ENCODE measurements at places on chromosomes 2 and 18. TPM values are rescaled to one million over a fixed set of nuclear protein-coding genes. Genes with fewer than 3 reads are reported as not detected.

GRCh38 chr2:218834685-218835084, 3.1 kb upstream of the PRKAG3 start:
- no peaks in the 10 kb centered on the region for H3K4me1 ChIP-seq
- H3K27ac ChIP-seq: no peak overlapping the region
- no peak overlapping the region for H3K4me3 ChIP-seq

GRCh38 chr2:45676088-45676487, 24.6 kb downstream of the PRKCE start:
- DNase-seq: no peak
- no peaks in the 10 kb centered on the region for H3K27me3 ChIP-seq
- H3K27ac ChIP-seq: no peak overlapping the region
- H3K36me3 ChIP-seq: no peaks in the 10 kb centered on the region

DNA sequence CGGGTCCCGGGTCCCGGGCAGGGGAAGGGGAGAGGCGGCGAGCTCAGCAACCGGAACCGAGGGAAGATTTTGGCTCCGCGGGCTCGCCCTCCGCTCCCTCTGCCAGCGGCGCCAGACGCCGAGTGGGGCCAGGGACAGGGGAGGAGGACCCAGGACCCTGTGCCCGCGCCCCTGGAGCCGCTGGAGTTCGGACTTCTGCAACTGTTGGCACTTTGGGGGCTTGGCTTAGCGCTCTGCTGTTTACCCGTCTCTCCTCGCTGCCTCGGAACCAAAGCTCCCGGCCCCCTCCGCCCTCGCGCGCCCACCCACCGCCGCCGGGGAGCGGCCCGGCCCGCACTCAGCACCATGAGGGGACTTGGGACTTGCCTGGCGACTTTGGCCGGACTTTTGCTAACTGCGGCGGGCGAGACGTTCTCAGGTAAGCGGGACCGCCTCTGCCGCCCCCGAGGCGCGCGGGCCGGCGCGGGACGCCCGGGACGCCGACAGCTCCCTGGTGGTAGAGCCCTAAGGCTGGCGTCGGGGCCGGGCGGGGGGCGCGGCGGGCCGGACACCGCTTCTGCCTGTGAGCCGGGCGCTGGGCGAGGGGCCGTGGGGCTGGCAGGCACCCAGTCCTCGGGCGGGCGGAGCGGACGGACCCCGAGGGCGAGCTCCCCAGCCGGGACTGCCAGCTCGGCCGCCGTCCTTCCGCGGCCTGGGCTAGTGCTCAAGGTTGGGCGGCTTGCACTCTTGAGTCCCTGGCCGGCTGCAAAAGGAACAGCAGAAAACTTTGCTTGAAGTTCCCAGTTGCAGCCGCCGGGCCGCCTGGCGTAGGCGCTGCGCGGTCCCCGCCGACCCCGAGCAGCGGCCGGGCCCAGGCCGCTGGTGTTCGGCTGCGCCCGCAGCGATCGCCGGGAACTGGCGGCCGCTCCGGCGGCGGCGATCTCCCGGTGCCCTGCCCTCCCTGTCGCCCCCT, 634 bp downstream of the PTPRM start:
- H3K27me3 ChIP-seq: peaks cover 22% of the 10 kb centered on the region
- H3K36me3 ChIP-seq: peaks cover 6% of the 10 kb centered on the region
- H3K27ac ChIP-seq: no peak overlapping the region
- peaks cover 5% of the 10 kb centered on the region for H3K4me1 ChIP-seq
- DNase-seq: no peak
- no peak overlapping the region for H3K4me3 ChIP-seq

DNA sequence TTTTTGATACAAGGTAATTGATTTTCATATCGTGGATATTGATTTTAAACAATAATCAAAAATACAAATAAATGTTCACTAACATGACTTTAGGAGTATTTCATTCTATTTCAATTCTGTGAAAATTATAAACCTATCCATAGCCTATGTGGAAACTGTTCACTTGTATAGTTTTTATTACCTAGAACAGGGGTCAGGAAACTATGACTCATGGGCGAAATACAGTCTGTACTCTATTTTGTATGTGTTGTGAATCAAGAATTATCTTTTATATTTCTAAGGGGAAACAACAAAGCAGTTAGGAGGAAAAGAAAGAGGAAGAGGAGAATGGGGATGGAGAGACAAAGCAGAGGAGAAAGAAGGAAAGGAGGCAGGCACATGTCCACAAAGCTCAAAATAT, 181.7 kb upstream of the VRK2 start:
- no peaks in the 10 kb centered on the region for H3K36me3 ChIP-seq
- no peak for DNase-seq

DNA sequence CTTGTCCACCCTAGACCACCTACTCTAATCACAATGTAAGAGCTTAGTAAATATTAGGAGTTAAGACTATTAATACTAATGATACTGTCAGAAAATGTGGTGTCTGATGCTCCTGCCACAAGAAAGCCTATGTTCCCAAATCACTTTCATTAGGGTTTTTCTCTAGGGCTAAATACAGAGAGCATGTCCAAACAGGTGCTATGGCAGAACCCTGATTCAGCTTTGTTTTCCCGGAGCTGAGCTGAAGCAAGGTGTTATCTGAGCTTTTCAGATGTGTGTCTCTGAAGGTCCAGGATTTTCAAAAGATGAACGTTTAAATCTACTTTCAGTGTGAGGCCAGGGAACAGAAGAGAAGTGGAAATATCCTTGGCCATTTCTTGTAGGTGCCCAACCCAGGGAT, 40.6 kb downstream of the CPO start:
- no peaks in the 10 kb centered on the region for H3K36me3 ChIP-seq
- DNase-seq: no peak
- no peak overlapping the region for H3K4me3 ChIP-seq
- no peak overlapping the region for H3K27ac ChIP-seq
- peaks cover 28% of the 10 kb centered on the region for H3K4me1 ChIP-seq

Gene TNFAIP6
- 0.64 TPM for total RNA-seq

Measured in natural killer cell treated with Interleukin-12 subunit alpha and Interleukin-12 subunit beta and Interleukin-15 and Interleukin-18, amount 100 ng/mL, for 72 hours (primary cell).